ENCODE measurements at places on chromosomes 3 and 15.

- no peak for DNase-seq
Observed at GRCh38 chr3:171731691-171732090, 78.6 kb downstream of the PLD1 start.

DNA sequence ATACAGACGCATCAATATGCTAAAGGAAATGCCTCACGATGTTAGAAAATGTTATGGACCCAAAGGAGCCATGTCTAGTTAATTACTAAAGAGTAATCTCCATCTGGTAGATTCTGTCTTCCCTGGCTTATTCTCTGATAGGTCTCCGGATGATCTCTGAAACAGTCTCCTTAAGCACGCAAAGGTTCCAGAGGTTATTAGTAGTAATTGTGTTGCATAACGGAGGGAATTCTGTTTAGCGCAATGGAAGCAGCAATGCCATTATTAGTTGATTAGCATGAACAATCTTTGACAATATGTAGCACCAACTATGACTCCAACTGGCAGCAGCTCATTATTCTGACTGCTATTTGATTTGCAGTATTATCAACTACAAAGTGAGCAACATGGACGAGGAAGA lies 952.5 kb upstream of the SEMA6D start:
- DNase-seq: no peak

DNA sequence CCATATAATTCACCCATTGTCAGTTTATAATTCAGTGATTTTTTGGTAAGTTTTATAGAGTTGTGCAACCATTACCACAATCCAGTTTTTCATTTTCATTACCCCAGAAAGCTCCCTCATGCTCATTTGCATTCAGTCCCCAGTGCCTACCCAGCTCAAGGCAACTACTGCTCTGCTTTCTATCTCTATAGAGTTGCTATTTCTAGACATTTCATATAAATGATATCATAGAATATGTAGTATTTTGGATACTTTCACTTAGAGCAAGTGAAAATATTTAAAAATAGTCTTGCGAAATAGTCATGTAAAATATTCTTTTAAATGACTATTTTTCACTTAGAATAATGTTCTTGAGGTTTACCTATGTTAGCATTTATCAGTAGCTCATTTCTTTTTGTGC lies 42.1 kb downstream of the ZNF654 start:
- DNase-seq: no peak

DNA sequence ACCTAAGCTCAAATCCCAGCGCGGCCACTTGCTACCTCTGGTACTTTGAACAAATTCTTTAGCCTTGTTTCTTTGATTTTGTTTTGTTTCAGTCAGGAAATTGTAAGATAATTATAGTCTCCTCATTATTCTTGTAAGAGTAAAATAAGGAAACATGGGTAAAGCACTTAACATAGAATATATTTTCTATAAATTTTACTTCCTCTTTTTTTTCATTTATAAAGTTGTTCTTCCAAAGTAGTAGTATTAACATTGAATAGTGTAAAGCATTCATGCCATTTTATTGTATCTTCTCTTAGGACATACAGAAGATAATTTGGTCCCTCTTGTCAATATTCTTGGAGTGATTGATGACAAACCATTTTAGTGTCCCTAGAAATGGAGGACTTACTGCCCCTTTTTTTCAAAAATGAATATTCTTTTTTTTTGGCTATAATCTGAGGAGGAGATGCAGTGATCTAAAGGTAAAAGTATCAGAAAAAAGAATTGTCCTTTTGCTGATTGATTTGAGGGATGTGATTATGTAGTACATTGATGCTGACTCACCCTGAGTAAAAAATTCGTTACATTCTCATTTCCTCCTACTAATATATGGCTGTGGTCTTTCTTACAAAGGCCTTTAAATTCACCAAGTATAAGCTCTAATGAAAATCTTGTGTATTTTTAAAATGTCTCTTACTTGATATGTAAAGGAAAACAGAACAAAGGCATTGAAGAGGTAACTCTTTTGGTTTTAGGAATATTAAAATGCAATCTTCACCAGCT lies 51.0 kb downstream of the ALCAM start:
- no peak for DNase-seq

DNA sequence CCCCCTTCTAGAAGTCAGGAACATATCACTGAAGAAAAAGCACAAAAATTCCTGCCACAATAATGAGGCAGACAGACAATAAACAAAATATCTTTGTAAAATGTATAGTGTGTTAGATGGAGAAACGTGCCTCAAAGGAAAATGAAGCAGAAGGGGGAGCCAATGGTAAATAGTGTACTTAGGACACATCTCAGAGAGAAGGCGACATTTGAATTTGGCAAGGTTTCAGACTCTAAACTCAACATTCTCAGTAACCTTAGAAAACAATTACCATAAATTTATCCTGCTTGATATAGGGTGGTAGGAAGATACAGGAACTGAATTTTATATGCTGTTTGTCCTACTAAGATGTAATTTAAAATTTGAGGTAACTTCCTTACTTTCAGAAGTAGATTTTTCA lies 52.6 kb upstream of the PTX3 start:
- no peak for DNase-seq

GRCh38 chr15:51623386-51623938 lies 891 bp upstream of the DMXL2 start:
- DNase-seq: no peak

- DNase-seq: no peak
Observed at GRCh38 chr3:100896994-100897393, 96.2 kb downstream of the ABI3BP start.

GRCh38 chr3:29033511-29033910 lies 247.4 kb upstream of the RBMS3 start:
- no peak for DNase-seq

- no peak for DNase-seq
Observed at GRCh38 chr3:124639406-124640237, 90.6 kb upstream of the UMPS start.

DNA sequence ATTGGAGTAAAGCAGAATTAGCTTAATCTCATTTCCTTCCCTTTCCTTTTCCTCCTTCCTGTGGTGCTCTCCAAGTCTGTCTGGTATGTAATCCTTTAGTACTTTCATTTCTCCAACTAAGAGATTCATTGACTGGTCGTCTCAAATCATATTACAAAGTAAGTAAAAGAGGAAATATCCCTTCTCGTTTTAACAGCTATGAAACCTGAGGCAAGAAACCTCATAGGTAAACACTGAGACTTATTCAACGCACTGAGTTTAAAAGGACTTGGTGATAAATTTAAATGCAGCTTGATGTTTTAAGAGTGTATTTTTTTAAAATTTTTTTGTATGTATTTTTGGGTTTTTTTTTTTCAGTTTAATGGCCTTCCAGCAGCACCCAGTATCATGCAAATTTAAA lies 117.2 kb upstream of the LRRC3B start:
- no peak for DNase-seq

DNA sequence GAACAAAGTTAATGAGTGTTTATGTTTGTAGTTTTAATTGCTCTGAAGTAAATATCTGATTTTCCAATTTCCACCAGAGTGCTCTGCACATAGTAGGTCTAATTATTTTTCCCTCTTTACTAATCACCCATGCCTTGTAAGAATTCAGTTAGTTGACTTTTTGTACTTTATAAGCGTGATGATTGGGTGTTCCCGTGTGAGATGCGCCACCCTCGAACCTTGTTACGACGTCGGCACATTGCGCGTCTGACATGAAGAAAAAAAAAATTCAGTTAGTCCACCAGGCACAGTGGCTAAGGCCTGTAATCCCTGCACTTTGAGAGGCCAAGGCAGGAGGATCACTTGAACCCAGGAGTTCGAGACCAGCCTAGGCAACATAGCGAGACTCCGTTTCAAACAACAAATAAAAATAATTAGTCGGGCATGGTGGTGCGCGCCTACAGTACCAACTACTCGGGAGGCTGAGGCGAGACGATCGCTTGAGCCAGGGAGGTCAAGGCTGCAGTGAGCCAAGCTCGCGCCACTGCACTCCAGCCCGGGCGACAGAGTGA lies 507 bp upstream of the VHL start:
- no peak for DNase-seq

DNA sequence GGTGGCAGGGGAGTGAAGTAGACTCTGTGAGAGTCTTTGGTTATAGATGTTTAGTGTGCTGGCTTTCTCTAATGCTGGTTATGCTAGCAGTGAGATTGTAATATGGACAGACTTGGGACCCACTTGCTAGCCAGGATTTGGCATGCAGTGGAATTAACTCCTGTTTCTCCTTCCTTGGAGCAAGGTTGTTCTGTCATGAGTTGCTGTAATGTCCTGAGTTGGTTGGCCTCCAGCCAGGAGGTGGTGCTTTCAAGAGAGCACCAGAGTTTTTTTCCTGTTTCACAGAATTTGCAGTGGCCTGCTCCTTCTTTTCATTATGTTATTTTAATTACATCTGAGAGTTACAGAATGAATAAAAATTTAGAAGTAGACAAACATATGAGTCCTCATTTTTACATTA lies 88.1 kb upstream of the PXYLP1 start:
- no peak for DNase-seq

DNA sequence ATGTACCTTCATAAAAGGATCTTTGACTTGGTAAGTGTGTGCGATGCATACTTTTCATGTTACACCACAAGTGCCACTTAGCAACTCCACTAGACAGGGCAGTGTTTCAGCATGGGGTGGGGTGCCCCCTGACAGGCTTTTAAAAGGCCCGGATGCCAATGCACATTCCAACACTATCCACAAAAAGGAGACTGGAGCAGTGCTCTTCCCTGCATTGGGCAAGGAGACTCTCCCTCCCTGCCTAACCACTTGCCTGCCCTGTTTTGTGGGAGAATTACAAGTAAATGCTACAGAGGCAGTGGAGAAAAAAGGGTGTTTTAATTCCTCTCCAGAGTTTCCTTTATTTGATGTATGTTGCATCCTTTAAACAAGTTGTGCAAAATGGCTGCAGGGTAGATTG lies 1.7 kb upstream of the RARB start:
- DNase-seq: peak; percentile 61

DNA sequence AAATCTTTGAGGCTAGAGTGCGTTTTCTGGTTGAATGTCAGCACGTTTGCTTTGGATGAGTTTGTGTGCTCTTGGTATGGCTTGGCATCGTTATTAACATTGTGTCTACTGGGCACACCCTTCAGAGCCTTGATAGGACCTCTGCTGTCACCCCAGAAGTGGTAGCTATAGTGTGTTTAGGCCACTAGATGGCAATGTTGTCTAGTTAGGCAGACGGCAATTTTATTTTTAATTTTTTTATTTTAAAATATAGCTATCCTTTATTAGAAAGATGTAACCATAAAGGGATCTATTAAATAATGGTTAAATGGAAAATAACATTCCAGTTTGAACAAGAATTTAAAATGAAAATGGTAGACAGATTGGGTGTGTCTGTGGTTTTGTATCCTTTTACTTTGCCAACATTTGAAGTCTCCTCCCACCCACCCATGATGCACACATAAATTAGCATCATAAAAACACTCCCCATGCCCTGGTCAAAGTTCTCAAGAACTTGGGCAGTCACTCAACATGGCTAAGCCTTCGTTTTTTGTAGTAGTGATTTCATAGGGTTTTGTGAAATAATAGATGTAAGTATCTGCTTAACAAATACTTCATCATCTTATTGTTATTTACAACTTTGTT lies 200.7 kb downstream of the KCNH8 start:
- DNase-seq: peak; percentile 16

GRCh38 chr3:183944775-183945174 lies 60.1 kb upstream of the PARL start:
- no peak for DNase-seq

DNA sequence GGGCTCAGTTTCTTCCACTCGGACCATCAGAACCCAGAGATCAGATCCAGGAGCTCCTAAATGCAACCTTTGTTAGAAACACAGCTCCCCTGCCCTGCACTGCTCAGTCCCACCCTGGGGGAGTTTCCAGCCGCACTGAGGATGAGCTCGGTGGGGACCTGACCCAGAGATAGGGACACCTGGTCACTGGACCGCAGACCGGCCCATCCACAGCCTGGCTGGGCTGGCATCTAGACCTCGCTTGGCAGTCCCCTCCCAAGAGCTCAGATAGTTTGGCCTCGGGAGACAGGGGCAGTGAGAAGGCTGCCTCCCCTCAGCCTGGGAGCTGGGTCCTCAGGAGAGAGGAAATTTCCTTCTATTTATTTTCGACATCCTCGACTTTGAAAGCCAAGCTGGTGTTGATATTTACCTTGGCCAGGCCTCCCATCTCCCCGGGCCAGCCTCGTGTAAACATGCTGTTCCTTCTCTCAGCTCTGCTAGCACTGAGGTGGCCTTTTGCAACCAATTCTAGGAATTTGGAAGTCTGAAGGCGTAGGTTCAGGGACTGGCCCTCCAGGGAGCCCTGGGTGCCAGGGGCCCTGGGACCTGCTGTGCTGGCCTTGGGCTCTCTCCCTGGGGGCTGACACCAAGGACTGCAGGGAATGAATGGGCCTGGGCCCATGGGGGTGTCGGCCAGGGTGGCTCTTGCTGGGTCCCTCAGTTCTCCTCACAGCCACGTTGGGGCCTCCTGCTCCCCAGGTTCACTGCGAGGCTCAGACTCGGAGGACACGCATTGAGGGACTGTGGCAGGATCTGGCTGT lies 90.1 kb downstream of the VGLL4 start:
- DNase-seq: no peak

GRCh38 chr15:93025625-93025982 lies 63.4 kb downstream of the RGMA start:
- DNase-seq: no peak

- no peak for DNase-seq
Observed at GRCh38 chr3:79200456-79200855, 567.3 kb downstream of the ROBO1 start.

DNA sequence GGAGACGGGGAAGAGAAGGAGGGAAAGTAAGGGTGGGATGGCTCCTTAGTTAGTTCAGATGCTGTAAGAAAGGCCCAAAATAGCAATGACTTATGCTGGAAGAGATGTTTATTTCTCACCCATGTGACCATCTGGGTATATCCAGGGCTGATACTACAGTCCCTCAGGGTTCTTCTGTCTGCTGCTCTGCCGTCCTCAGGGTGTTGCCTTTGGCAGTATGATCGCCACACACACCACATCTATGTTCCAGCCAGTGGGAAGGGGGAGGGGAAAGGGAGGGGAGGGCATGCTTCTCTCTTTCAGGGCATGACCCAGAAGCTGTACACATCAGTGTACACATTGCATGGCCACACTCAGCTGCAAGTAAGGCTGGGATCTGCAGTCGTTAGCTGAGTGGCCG lies 10.2 kb downstream of the CD276 start:
- no peak for DNase-seq

- DNase-seq: no peak
Observed at GRCh38 chr3:124926426-124927101, 8.0 kb downstream of the MUC13 start.

GRCh38 chr3:126308394-126309125 lies 48.6 kb downstream of the KLF15 start:
- DNase-seq: no peak

DNA sequence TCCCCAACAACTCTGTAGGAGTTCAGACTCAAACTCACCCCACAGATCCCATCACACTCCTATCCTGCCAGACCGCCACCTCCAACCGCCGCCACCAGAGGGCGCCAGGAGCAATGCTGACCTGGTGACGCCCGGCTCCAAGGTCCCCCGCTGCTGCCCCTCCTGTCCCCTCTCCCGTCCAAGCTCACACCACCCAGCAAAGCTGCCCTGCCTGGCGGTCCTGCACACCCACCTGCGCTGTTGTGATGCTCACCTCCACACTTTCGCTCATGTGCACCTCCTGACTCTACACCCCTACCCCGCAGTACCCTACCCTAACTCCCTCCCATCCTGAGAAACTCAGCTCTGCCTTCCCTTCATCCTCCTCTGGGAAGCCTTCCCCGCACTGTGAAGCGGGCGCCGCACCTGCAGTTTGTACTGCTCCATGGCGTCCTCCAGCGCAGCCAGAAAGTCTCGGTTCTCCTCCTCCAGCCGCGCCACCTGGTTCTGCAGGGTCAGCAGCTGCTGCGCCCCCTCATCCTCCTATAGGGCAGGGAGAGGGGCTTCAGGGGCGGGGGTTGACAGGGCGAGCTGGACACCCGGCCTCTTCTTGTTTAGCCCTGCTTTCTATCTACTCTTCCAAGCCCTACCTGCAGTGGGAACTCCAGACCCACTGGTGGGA lies 7.9 kb downstream of the KIF7 start:
- peak; percentile 54 for DNase-seq
